ENCODE measurements at places on chromosomes 5 and 9. TPM values are rescaled to one million over a fixed set of nuclear protein-coding genes. Genes with fewer than 3 reads are reported as not detected.
A peak's percentile ranks its signal among the peaks of the same experiment; 100 is the strongest.

Gene PLAC8L1
- total RNA-seq: 1.9 TPM

DNA sequence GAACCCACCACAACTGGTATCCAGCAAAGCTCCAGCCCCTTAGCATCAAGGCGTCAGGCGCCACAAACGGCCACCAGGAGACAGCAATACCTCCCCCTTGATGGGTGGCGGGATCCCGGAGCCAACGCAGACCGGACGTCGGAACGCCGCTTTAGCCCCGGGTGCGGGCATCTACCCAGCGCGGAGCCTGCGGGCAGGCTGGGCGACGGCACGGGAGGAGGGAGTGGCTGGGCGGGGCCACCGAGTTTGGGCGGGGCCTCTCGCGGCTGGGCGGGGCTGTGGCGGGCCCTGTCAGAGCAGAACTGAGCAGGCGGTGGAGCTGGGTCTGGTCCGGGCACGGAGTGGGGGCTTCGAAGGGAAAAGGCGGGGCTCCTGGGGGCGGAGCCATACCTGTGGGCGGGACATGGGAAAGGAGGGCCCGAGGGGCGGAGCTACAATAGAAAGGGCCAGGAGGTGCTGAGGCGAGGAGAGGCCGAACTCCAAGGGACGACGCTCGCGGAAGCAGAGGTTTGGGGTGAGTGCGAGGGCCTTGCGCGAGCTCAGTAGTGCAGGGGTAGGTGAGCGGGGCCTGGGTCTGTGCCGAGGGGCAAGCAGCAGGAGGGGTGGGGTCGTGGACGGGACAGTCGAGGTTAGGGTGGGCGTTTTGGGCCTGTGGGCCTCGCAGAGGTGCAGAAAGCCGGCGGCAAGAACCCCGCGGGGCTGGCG, 40.2 kb upstream of the GARNL3 start:
- H3K27me3 ChIP-seq: no peaks in the 10 kb centered on the region
- peaks cover 10% of the 10 kb centered on the region for H3K4me1 ChIP-seq
- peak overlapping the region; percentile 85 for H3K27ac ChIP-seq
- DNase-seq: peak; percentile 96

Gene CCNO
- total RNA-seq: 2.6 TPM

Gene EIF4E1B
- not detected for total RNA-seq

DNA sequence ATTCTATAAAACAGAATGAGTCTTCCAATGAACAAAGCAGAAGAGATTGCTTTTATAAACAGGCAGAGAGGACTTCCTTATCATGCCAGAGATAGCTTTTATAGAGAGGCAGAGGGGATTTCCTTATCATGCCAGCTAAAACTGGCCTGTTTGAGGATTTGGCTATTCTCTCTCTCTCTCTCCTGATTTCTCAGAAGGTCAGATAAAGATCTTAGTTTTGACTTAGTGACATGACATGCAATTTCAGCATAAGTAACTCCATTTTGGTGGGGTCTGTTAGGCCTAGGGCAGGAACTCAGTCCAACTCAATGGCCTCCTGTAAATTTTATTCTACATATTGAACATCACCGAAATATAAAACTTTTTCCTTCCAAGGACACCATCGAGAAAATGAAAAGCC, 31.5 kb upstream of the DENND4C start:
- H3K27me3 ChIP-seq: no peaks in the 10 kb centered on the region
- no peak for DNase-seq
- no peak overlapping the region for H3K4me3 ChIP-seq

DNA sequence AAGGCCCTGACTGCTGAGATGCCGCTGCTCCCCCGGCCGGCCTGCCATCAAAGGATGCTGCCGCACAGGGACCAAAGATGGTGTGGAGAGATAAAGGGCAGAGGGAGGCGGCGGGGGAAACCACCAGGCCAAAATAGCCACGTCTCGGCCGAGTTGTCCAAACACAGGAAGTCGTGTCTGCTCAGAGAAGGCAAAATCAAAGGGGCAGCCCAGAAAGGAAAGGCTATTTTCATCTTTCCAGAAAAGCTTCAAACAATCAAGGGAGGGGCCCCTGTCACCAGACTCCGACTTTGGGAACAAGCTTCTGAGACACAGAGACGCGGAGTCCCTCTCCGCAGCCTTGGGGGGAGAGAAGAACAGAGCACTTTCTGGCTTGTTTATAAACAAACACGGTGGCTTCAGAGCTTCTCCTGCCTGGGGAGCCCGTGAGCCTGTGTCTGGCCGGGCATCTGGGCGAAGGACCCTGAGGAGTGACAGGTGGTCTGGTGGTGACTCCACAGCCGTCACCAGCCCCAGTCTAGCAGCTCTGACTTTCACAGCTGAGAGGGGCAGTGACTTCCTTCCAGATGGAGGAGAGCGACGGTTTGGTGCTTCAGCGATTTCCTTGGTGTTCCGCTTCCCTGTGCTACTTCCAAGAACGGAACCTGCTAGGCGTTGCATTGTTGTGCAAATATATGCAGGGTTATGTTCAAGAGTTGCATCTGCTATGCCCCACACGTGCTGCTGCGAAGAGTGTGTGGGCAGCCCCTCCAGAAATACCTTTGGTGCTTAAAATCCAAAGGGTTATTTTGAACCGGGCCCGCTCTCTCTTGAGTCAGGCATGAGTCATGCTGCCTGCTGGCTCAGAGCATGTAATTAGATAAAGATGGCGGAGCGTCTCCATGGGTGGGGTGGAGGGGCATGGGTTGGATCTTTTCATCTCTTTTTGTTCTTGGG, 24.0 kb downstream of the ADAMTSL2 start:
- H3K27me3 ChIP-seq: no peaks in the 10 kb centered on the region
- H3K27ac ChIP-seq: peak overlapping the region; percentile 32
- H3K36me3 ChIP-seq: no peaks in the 10 kb centered on the region
- peaks cover 13% of the 10 kb centered on the region for H3K4me1 ChIP-seq
- DNase-seq: peak; percentile 87
- H3K4me3 ChIP-seq: no peak overlapping the region

GRCh38 chr5:34813509-34813908, 25.5 kb upstream of the TTC23L start:
- H3K27me3 ChIP-seq: no peaks in the 10 kb centered on the region
- no peak for DNase-seq
- H3K36me3 ChIP-seq: no peaks in the 10 kb centered on the region
- no peak overlapping the region for H3K4me3 ChIP-seq

- H3K27ac ChIP-seq: no peak overlapping the region
- no peak overlapping the region for H3K4me3 ChIP-seq
- H3K36me3 ChIP-seq: no peaks in the 10 kb centered on the region
- H3K4me1 ChIP-seq: no peaks in the 10 kb centered on the region
- DNase-seq: no peak
Measured at GRCh38 chr9:120235081-120235480, 344.9 kb downstream of the CDK5RAP2 start.

Gene GPX8
- 54.7 TPM for total RNA-seq

Gene FAM81B
- not detected for total RNA-seq

DNA sequence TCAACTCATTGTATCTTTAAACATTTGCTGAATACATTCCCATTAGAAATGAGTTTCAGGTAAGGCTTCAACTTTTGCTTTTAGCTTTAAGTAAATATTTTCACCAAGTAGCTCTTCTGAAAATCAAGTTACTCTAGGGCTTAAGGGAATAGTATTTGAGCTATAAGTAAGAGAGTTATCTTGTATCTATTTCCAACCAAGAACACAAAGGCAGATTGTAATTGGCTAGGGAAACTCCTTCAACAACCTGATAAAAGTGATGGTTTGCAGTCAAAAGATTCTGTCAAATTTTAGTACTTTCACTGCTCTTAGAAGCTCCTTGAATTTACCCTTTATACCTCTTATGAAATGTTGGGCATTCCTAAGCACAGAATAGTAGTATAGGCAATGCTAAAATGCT, 13.0 kb downstream of the ELL2 start:
- H3K4me3 ChIP-seq: no peak overlapping the region
- H3K4me1 ChIP-seq: no peaks in the 10 kb centered on the region
- H3K27ac ChIP-seq: no peak overlapping the region
- DNase-seq: no peak
- no peaks in the 10 kb centered on the region for H3K27me3 ChIP-seq

DNA sequence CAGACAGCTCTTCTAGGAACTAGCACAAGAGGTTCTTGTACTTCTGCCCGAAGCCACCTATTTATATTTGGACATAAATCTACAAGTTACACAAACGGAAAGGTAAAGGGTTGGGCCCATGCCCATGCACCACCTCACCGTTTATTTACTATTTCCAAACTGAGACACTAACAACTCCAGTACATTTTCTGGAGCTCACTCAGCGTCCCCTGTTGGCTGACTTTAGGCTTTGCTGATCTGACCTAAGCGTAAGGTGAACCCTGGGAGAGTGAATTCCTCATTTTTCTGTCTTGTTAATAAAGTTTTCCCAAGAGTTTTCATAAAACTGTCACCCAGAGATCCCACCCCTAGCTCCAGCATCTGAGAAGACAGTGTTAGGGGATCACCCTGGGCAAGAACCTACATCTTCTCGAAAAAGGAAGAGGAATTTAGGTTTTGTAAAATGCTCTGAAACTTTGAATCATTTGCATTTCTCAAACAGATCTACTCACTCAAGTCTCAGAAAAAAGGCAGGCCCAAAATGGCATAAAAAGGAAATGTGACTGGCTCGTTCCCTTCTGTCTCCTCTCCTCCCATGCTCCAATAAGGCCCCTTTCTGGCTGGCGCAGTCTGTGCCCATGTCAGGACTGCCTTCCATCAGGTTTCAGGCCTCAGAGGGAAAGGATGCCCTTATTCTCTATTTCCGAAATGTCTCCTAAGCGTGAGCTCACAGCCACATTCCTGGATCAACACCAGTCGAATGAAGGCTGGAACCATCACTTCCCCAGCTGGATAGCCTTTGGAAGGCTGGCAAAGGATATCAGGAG, 201.3 kb downstream of the FANCC start:
- no peaks in the 10 kb centered on the region for H3K36me3 ChIP-seq
- no peak for DNase-seq
- no peaks in the 10 kb centered on the region for H3K4me1 ChIP-seq
- no peak overlapping the region for H3K4me3 ChIP-seq
- no peaks in the 10 kb centered on the region for H3K27me3 ChIP-seq
- no peak overlapping the region for H3K27ac ChIP-seq

Gene ITK
- not detected for total RNA-seq

Gene S1PR3
- total RNA-seq: 50.9 TPM

GRCh38 chr9:86939891-86940290, 7.4 kb downstream of the GAS1 start:
- no peaks in the 10 kb centered on the region for H3K27me3 ChIP-seq
- no peak overlapping the region for H3K27ac ChIP-seq
- H3K4me3 ChIP-seq: no peak overlapping the region
- no peak for DNase-seq
- H3K4me1 ChIP-seq: peaks cover 33% of the 10 kb centered on the region
- H3K36me3 ChIP-seq: peaks cover 9% of the 10 kb centered on the region

Gene IRX2
- not detected for total RNA-seq

GRCh38 chr5:102691434-102691833, 63.7 kb upstream of the PAM start:
- no peak overlapping the region for H3K27ac ChIP-seq
- no peak overlapping the region for H3K4me3 ChIP-seq
- no peaks in the 10 kb centered on the region for H3K36me3 ChIP-seq
- no peak for DNase-seq

Gene FOXD4L3
- not detected for total RNA-seq

GRCh38 chr5:179330186-179330900, 14.9 kb downstream of the ADAMTS2 start:
- H3K27ac ChIP-seq: no peak overlapping the region
- no peaks in the 10 kb centered on the region for H3K4me1 ChIP-seq
- no peaks in the 10 kb centered on the region for H3K36me3 ChIP-seq
- H3K4me3 ChIP-seq: no peak overlapping the region
- H3K27me3 ChIP-seq: peaks cover 11% of the 10 kb centered on the region

GRCh38 chr5:41637424-41637823, 127.0 kb upstream of the PLCXD3 start:
- no peak for DNase-seq
- no peak overlapping the region for H3K4me3 ChIP-seq
- H3K27ac ChIP-seq: no peak overlapping the region
- H3K27me3 ChIP-seq: no peaks in the 10 kb centered on the region
- no peaks in the 10 kb centered on the region for H3K4me1 ChIP-seq

Gene ARHGEF28
- 3.5 TPM for total RNA-seq

- DNase-seq: peak; percentile 3
- no peaks in the 10 kb centered on the region for H3K36me3 ChIP-seq
- H3K4me1 ChIP-seq: no peaks in the 10 kb centered on the region
- H3K27ac ChIP-seq: no peak overlapping the region
- H3K4me3 ChIP-seq: no peak overlapping the region
Measured at GRCh38 chr5:169331292-169331852, 30.4 kb upstream of the SLIT3 start.

- H3K36me3 ChIP-seq: no peaks in the 10 kb centered on the region
- no peak overlapping the region for H3K4me3 ChIP-seq
- H3K4me1 ChIP-seq: no peaks in the 10 kb centered on the region
- H3K27ac ChIP-seq: no peak overlapping the region
- no peaks in the 10 kb centered on the region for H3K27me3 ChIP-seq
- no peak for DNase-seq
Measured at GRCh38 chr5:98840946-98841345, 67.5 kb downstream of the RGMB start.

Gene IL7R
- total RNA-seq: 7.7 TPM

DNA sequence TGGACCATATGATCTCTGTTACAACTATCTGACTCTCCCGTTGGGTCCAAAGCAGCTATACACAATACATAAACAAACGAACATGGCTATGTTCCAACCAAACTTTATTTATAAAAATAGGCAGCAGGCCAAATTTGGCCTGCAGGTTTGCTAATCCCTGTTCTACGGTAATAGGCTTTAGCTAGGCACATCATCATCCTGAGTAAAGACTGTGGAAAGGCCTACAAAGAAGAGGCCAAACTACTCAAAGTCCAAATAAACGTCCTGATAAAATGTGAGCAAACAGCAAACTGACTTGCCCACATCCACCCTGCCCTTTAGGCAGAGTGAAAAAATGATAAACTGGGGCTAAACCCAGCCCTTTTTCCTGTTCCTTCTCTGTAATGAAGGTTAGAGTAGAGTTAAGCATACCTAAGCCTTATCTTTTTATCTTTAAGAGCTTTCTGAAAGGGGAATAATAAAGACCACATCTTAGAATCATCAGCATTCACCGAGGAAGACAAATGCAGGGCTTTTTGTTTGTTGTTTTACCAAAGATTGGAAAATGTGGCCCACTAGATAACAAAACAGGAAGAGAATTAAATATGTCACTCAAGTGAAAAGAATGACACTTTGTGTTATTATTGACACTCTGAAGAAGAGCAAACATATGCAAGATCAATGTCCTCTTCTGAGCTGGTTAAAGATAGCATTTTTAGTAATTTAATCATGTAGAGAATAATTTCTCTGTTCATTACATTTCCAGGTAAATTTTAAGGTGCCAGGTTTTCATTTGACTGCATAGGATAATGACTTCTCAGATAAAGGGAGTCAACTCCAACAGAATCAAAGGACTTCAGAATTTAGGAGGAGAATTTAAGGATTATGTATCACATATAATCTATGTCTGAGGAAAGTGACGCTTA, 160.0 kb upstream of the GNA14 start:
- no peaks in the 10 kb centered on the region for H3K27me3 ChIP-seq
- H3K4me3 ChIP-seq: no peak overlapping the region
- H3K4me1 ChIP-seq: peaks cover 7% of the 10 kb centered on the region
- DNase-seq: no peak

Measured in A673 (cell line).